RKO (cell line): ENCODE measurements at places on chromosomes 3 and 15.
A peak's percentile ranks its signal among the peaks of the same experiment; 100 is the strongest.

- DNase-seq, result peak; percentile 35
Measured at GRCh38 chr3:197168606-197169005, 129.8 kb downstream of the DLG1 start.

GRCh38 chr15:57218826-57219576 is 157.3 kb upstream of the CGNL1 start:
- DNase-seq, result no peak

GRCh38 chr15:32694222-32694983 is 23.4 kb upstream of the GREM1 start:
- DNase-seq, result no peak

DNA sequence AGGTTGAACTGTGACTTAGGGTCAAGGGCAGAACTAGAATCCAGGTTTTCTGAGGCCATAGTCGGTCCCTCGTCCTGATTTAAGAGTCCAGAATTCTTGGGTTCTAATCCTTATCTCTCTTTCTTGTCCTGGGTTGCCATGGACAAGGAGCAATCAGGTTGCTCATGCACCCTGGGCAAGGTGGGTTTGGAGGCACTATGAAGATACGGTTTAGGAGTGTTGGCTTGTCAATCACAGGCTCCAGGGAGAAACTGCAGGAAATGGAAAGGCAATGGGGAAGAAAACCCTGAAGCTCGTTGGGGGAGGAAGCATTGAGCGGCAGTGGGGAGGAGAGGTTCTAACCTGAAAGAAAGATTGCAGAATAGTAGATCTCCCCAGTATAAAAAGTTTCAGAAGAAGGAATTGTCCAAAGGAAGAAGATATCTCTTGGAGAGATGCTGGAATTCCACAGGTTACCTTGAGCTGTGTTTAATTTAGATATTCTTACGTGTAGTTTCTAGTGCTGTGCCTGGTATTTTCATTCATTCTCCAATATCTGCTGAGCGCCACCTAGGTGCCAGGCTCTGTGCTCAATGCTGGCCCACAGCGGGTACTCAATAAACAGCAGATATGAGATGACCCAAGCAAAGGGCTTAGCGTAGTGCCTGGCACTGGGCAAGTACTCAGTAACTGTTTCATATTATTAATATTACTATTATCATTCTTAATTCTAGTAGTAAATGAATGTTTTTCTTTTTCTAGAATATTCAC is 2.0 kb downstream of the ACAN start:
- no peak for DNase-seq

- DNase-seq, result no peak
Measured at GRCh38 chr15:37148714-37149113, 48.4 kb upstream of the MEIS2 start.

DNA sequence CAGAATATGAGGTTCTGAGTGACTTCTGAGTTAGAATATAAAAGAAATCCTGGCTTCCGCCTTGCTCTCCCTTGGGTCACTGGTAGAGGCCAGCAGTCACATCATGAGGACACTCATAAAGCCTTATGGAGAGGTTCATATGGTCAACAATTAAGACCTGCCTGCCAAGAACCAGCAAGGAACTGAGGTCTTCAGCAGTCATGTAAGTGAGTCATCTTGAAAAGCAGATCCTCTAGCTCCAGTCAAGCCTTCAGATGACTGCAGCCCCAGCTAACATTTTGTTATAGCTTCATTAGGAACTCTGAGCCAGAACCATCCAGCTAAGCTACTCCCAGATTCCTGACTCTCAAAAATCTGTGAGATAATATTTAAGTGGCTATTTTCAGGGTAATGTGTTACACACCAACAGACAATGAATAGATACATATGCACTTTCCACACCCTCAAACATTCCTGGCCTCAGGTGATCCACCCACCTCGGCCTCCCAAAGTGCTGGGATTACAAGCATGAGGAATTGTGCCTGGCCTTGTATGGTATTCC is 447.2 kb downstream of the SHQ1 start:
- peak; percentile 40 for DNase-seq

- DNase-seq, result no peak
Measured at GRCh38 chr15:98387866-98388265, 260.5 kb upstream of the IGF1R start.

DNA sequence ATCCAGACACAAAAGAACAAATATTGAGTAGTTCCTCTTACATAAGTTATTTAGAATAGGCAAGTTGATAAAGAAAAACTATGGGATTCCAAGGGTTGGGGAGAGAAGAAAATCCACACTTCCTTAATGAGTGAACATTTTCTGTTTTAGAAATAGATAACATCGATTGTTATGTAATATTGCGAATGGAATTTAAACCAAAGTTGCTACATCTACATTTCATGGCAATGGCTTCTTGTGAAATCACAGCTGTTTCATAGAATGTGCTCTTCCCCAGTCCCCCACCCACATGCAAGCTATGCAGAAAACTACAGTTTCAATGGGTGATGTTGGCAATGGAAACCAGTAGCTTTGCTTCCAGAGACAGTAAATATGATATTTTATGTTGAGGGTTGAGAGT is 1639.5 kb downstream of the SI start:
- no peak for DNase-seq

DNA sequence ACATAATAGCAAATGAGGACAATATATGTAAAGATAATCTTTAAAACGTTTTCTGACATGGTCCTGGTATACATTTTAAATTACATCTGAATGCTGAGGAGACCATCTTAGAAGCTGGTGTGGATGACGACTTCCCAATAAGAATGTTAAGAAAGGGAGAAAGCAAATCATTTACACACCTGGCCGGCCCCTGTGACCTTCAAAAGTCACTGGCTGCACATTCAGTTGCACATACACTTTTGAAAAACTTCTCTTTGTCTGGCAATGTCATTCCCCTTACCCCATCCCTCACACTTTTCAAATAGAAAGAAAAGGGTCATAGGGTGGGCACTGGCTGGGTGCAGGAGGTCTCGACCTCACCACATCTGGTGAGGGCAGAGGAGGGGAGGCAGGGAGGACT is 391.0 kb downstream of the MECOM start:
- no peak for DNase-seq

DNA sequence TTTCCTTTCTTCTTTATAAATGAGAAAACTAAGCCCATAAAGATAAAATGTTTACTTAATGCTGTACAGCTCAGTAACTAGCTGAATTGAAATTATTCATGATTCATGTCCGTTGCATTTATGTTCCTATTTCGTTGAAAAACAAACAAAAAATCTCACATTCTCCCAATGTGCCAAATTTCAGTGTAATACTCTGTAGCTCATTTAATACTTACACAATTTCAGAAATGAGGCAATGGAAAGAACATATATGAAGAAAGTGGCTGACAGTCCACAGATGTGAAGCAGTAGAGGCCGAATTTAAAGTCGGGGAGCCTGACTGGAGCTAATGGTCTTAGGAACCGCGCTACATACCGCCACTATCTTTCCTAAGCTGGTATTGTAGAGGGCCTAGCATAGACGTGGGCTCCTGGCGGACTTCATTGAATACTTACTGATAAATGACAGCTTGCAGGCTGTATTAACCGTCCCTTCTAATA is 651 bp downstream of the PLSCR2 start:
- no peak for DNase-seq

GRCh38 chr3:24348348-24348747 is 146.3 kb downstream of the THRB start:
- DNase-seq, result no peak

DNA sequence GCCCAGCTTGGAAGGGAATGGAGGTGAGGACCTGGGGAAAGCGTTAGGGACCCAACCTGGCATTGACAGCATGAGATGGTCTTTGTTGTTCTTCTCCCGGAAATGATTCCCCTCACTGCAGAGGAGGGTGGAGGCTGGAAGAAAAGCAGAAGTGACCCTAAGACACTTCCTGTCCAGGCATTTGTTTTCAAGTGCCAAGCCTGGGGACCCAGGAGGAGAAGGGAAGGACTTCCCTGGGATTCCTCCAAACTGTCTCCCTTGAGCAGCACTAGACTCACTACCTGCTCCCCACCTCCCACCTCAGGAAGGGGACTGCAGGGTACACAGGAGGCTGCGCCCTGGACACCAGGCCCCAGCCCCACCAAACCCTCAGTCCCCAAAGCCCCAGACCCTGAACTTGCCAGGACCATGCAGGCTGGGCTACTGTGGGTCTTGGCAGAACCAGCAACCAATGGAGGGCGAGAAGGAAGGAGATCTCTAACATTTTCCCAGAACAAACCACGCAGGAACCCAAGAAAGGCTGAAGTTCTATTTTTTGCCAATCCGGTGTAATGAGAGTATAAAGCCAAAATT is 9.8 kb upstream of the VIPR1 start:
- no peak for DNase-seq

- no peak for DNase-seq
Measured at GRCh38 chr15:72445426-72445825, 28.7 kb upstream of the ARIH1 start.

DNA sequence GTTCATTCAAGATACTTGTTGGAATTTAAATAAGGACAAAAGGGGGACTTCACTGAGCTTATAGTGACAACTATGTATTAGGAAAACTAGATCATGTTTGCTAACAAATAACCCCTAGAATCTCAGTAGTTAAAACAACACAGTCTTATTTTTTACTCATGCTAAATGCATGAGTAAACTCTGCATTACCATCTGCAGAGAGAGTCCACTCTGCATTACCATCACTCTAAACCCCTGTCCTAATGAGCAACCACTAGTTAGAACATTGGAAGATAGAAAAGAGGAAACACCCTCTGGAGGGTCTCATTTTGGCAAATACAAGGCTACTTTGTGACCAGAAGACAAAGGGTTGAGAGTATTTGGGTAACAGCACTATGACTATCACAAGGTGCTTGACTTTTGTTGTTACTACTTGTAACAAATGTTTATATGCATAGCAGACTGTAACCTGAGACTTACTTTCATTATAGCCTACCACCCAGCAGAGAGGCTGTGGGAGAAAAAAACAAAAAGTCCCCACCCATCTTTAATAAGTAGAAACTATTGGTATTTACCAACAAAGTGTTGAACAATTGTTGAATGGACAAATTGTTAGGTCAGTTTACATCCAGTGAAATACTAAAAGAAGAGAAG is 99.1 kb downstream of the OXSM start:
- DNase-seq, result no peak

DNA sequence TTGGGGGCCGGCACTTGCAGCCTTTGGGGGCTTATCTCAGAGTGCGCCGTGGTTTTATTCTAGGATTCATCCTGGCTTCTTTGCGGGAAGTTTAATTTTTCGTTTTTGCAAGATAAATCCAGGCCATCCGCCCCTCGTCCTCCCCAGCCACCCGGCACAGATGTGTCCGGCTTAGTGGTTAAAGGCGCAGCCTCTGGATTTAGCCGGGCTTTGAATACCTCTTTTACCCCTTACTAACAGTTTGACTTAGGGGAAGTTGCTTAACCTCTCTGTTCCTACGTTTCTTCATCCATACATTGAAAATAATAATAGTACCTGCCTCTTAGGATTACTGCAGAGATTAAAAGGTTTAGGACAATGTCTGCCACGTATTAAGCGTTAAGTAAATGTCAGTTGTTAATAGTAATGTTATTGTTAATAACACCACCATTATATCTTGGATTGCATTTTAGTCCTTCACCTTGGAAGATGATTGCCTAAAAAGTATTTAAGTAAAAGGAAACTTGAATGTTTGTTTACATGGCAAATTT is 714 bp downstream of the ECT2 start:
- peak; percentile 71 for DNase-seq

DNA sequence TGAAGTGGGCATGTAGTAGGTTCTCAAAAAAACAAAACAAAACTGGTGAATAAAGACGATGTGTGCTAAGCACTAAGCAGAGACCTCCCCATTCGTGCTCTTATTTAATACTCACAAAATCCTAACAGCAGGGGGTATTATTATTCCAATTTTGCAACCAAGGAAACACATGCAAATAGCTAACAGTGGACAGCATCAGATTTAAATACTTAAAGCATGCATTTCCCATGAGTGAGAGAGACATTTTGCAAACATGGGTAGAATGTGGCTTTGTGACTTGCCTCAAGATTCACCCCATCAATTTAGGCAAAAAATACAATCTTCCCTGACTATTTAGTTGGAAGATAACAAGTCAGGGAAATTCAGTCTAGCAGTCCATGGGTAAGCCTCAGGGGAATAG is 946.2 kb upstream of the CFAP20DC start:
- DNase-seq, result no peak

DNA sequence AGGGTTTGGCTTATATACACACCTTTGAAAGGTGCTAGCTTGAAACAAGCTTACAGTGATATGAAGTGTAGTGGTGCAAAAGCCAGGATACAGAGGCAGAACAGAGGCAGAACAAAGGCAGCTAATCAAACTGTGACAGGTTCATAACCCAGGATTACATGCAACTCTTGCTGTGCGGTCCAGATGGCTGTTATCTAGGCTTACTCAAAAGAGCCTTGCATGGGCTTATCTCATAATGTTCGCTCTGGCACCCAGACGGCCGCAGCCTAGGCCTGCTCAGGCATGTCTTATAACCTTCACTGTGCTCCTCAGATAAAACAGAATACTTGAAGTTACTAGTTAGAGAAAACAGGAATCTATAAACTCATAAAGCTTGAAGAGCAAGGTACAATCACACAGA is 22.8 kb upstream of the NOX5 start:
- no peak for DNase-seq

DNA sequence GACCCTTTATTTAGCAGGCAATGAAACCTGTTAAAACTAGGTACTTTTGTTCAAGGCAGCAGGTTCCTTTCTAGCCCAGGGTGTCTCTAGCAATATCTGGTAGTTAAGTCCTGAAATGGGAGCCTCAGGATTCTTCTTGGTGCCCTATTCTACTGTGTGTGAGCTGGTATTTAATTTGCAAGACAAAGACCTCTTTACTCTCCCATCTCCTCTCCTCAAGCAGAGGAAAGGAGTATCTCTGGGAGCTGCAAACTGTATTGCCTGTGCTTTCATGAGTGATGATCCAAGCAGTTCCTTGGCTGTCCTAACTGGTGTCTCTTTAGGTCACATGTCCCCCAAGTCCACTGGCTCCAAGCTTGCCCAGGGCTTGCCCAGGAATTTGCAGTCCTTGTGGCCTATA is 188.2 kb downstream of the SI start:
- DNase-seq, result no peak

DNA sequence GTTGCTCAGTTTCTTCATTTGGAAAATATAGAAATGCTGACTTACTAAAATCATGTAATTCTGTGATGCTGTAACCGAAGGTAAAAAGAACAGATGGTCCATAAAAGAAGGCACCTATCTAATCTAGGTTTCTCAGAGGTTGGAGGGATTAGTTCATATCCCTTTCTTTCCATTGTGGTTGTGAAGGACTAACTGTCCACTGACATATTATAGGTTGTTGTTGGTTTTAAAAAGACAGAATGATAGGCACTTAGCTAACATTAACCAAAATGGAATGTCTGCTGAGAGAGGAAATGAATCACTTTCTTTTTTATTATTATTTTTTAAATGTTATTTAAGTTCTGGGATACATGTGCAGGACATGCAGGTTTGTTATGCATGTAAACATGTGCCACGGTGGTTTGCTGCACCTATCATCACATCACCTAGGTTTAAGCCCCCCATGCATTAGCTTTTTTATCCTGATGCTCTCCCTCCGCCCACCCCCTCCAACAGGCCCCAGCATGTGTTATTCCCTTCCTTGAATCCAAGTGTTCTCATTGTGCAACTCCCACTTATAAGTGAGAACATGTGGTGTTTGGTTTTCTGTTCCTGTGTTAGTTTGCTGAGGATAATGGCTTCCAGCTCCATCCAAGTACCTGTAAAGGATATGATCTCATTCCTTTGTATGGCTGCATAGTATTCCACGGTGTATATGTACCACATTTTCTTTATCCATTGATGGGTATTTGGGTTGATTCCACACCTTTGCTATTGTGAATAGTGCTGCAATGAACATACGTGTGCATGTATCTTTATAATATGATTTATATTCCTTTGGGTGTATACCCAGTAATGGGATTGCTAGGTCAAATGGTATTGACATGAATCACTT is 45.8 kb downstream of the ALDH1A2 start:
- no peak for DNase-seq

GRCh38 chr3:122916580-122916979 is 111.0 kb downstream of the SEMA5B start:
- DNase-seq, result no peak
